ENCODE measurements at places on chromosomes 12 and 14. TPM values are rescaled to one million over a fixed set of nuclear protein-coding genes. Genes with fewer than 3 reads are reported as not detected.

The BRMS1L gene
- 3.2 TPM for total RNA-seq

The DHRS2 gene
- 1.5 TPM for total RNA-seq

GRCh38 chr12:127991485-127991884 lies 275.5 kb upstream of the TMEM132C start:
- no peak for DNase-seq

DNA sequence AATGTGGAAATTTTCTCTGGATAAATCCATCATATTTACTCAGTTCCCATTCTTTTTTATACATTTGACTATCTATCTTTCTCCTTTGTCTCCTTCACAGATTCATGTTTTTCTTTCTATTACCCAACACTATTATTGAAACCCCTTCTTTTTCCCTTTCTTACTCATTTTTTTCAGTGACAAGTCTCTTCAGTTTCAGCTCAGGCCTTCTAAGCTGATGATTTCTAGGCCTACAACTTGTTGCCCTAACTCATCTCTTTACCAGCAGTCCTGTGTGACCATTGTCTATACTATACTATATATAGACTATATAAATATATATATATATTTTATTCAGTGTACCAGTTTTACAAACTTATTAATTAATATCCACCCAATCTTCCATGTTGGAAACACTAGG lies 31.8 kb downstream of the SLC16A7 start:
- DNase-seq: no peak

DNA sequence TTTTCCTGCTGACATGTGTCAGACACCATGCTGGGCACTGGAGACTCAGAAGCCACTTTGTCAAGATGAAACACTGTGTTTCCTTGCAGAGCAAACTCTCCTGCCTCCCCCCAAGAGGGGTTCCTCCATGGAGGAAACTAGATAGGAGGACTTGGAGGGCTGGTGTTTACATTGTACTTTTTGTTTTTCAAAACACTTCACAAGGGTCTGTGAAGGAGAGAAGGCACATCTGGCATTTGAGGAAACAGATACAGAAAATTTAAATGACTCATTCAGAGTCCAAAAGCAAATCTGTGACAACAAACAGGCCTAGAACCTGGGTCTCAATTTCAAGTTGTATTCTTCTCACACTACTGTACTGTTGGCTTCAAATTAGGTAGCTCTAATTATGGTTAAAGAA lies 6.7 kb upstream of the CDKL1 start:
- DNase-seq: no peak

DNA sequence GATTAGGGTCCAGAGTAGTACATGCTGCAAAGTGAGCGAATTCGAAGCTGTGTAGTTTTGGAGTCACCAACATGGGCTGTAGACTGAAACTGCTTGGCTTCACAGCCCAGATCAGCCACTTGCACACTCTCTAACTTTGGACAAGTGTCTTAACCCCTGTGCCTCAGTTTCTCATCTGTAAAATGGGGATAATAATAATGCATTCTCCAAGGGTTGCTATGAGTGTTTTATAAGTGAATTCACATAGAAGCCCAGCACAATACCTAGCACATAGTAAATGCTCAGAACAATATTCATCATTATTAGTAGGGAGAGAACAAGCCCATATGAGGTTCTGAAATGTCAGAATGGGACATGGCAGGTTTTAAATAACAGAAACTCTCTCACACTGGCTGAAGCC lies 10.4 kb downstream of the WSCD2 start:
- DNase-seq: no peak

DNA sequence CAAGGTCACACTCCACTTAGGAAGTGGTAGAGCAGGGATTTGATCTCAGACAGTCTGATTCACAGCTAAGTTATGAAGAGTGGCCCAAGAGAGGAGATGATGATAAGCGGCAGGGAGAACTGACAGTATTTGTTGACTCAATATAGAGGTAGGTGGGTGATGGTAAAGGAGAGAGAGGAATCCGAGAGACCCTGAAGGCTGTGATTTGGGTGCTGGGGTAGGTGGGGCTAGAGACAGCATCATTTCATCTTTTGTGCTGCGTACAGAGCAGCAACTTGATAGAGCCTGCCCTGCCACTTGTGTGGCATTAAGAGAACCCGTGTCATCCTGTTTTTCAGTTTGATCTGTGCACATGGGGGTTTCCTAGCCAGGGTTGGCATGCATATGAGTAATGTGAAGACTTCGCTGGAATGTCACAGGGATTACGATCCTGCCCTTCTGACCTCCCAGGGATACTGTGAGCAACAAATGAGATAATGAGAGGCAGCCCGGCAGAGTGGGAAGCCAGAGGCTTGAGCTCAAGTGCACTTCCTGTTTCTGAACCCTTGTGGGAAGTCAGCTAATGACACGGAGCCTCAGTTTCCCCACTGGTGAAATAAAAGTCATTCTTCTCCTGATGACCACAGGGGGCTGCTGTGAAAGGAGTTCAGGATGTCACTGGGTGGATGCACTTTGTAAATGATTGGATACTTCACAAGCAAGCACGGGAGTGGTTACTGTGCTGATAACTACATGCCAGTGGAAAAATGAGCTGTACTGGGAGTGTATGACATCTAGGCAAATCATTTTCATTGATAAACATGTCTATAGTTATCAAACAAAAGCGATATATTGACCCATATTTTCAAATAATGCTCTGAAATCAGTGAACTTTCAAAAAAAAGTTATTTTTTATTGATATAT lies 59.5 kb upstream of the IGF1 start:
- no peak for DNase-seq
